Bronchial epithelial cell (primary cell): ENCODE measurements at places on chromosomes 1 and 21.

DNA sequence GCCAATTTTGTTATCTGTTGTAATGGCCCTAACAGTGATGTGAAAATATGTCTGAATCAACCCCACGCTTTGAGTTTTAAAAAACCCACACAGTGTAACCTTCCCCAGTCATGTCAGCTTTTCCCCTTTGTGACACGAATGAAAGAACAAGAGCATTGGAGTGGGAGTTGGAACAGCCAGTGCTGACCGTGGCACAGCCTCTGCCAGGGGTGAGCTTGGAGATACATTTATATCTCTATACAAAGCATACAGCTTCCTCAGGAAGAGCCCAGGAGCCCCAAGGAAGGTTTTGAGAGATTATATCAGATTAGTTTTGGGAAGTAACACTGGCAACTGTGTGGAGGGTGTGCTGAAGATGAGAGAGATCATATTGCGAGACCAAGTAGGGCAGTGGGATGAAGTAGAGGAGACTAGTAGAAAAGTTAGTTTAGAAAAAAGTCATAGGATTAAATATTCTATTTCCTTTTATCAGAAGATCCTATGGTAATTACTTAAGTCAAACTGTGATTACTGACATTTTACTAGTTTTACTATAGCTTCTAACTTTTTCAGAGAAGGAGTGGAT, 15.9 kb downstream of the LRRC8B start:
- DNase-seq: no peak

DNA sequence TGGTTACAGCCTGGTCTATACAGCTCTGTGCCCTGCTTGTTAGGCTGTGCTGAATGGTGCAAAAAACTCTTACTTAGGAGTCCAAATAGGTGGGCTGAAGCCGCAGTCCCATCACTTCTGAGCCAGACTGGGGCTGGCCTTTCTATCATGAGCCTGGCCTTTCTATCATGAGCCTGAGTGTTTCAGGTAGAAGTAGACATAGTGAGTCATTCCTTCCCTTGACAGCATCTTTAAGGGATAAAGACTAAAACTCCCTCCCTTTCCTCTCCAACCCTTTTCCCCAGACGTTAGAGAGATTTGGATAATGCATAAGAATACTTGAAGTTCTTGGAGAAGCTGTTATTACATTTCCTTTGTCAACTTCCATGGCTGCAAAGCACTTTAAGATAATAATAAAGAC, 46.5 kb upstream of the PARP1 start:
- peak; percentile 23 for DNase-seq

- no peak for DNase-seq
Measured at GRCh38 chr21:45737485-45738166, 94.1 kb downstream of the PCBP3 start.

DNA sequence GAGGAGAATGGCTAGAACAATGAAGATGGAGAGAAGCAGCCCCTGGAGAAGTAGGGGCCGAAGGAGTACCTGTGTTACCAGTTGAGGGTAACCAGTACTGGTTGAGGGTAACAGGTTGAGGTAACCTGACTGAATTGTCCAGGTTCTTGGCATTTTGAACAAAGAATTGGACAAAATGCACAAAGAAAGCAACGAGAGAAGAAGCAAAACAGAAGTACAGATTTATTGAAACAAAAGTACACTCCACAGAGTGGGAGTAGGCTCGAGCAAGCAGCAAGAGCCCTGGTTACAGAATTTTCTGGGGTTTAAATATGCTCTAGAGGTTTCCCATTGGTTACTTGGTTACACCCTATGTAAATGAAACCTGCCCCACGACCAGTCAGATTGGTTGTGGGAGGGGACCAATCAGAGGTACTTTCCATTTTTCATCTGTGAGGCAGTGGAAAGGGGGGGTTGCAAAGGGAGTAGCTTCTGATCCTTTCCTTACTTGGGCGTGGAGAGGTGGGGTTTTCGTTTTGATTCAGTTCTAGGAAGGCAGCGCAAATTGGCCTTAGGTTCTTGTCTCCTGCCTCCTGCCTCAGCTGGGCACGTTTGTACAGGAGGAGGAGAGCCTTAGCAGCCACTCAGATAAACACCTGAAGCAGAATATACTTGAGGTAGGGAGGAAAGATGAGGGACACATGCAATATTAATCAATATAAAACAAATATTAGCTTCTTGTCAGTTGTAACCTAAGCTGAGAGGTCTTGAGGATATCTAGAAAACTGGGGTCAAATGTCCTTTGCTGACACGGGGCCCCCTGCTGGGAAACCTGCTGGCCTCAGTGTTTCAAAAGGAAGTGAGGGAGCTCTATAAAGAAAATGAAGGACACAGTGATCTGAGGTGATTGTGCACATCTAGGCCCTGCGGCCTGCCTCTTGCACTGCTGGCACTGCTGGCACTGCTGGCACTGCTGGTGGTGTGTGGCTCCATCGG, 14.3 kb upstream of the LSM10 start:
- peak; percentile 54 for DNase-seq

DNA sequence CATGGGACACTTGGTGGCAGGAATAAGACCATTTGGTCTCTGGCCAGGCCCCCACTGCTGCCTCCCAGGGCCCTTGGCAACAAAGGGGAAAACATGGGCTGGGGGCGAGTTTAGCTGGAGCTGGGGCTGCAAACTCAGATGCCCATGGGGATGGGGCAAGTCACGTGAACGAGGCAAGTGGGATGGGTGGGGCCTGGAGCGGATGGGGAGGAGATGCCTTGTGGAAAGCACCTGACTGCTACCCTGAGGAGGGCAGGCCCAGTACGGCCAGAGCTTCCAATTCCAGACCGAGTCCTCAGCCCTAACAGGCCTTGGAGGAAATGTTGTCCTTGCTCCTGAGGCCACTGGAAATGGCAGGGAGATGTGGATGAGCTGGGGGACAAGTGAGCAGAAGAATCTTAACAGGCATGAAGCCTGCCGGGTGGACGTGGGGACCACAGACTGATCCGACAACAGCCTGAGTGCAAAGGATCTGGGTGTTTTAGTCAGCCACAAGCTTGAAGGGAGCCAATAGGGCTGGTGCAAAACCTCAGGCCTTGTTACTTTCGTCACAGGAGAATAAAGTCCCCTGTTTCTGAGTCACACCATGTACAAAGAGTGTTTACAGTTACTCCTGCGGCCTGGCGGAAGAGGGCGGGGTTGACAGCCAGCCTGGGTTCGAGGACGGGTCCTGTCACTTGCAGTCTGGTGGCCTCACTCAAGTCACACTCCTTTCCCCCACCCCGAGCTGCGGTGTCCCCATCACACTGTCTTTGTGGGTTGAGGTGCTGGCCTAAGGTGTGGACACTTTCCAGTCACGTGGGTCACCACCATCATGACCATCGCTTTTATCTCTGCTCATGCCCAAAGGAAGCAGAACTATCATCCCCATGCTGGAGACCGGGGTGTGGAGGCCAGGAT, 19.1 kb downstream of the RUNX3 start:
- DNase-seq: peak; percentile 16

GRCh38 chr1:49306507-49307070, 529.9 kb upstream of the BEND5 start:
- no peak for DNase-seq
